LHCN-M2 (cell line): ENCODE measurements at places on chromosomes 2 and 18. TPM values are rescaled to one million over a fixed set of nuclear protein-coding genes. Genes with fewer than 3 reads are reported as not detected.

- no peak for DNase-seq
These were observed 39.3 kb upstream of the STPG4 start for GRCh38 chr2:47194410-47194809.

- no peak for DNase-seq
These were observed 119.6 kb downstream of the QPCT start for GRCh38 chr2:37464067-37464466.

DNA sequence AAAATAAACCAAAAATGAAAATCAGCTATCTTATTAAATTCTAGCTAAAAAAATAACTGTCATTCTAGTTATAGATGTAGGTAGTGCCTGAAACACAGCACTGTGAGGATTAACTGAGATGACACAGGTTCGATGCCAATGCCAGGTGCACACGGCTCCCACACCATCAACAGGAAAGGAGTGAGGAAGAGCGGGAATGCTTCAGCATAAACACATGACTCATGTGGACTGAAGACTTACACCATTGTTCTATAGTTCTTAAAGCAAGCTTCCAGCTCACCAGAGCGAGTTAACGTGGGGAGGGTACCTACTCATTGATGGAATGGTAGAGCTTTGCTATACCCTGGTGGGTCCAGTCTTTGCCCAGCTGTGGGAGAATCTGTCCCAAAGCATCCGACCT, 76.7 kb downstream of the EMILIN2 start:
- DNase-seq = no peak

Gene UGT1A7
- not detected in 2 replicates for total RNA-seq

DNA sequence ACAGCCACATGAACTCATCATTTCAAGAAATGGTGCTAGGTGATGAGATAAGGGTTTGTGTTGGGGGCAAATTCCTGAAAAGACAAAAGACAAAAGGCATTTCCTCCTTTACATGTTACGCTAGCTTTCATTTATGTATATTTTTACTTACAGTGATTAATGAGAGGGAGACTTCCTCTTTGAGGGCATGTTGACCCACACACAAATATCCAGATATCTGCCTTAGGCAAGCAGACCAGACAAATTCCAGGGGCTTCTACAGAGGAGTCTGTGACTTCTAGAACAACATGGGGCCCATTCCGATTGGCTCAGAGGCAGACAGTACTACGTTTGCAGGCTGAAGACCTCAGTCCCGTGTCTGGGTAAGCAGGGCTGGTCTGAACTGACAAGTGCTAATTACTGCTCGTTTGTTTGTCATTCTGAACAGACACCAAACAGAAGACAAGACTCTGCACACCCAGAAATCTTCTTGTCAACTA, 74.8 kb upstream of the ST6GAL2 start:
- no peak for DNase-seq

Gene PROM2
- total RNA-seq = 0.06 TPM in 2 replicates

GRCh38 chr2:10647441-10647840, 42.3 kb downstream of the NOL10 start:
- DNase-seq = no peak

DNA sequence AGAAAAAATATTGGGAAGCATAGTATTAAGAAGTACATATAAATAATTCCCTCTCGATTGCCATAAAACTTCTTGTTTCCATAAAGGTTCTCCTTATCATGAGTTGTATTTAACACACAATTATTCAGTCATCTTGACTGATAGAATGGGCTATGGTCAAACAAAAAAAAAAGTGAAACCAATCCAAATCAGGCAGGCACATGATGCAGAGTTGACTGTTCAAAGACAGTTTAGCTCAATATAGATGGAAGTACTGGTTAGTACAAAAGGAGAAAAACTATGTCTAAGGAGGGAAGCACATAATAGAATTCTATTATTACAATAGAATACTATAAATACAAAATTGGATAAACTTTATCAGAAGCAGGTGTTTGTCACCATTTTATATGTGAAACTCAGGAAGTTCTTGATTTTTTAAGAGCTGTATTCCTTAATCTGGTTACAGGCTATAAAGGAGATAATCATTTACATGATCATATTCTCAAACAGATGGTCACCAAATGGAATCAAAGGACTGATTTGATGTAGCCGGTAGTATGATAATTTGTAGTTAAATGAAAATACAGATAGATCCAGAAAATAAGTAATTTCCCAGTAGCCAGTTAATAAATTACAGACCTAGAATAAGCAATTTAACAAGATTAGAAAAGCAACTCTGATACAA, 18.2 kb upstream of the CALCRL start:
- no peak for DNase-seq

Gene TLX2
- 0.46 and 1.1 TPM in 2 replicates for total RNA-seq

DNA sequence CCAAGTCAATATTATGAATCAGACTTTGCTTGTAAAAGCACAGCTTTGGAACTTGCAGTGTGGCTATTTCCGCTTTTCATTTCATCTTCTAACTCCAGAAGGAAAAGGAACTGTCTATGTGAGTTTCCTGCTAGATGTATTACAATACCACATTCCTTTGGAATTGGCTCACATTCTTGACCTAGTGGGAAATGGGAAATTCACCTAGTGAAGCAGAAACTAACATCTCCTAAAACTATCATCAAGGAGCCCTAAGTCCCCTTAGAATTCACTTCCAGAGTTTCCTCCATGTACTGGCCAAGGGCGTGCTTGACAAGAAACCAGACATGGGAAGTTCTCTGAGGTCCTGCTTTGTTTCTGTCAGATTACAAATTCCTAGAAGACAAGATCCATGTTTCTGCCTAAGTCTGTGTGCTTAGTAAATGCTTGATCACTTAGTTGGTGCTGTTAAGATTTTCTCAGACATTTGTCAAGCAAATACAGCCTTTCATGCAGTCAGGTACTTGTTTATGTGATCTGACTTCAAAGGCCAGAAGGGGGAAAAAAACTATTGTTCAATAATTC, 275.7 kb upstream of the FN1 start:
- DNase-seq = peak; percentile 84

Gene DNER
- total RNA-seq = 2.8 and 3.5 TPM in 2 replicates

DNA sequence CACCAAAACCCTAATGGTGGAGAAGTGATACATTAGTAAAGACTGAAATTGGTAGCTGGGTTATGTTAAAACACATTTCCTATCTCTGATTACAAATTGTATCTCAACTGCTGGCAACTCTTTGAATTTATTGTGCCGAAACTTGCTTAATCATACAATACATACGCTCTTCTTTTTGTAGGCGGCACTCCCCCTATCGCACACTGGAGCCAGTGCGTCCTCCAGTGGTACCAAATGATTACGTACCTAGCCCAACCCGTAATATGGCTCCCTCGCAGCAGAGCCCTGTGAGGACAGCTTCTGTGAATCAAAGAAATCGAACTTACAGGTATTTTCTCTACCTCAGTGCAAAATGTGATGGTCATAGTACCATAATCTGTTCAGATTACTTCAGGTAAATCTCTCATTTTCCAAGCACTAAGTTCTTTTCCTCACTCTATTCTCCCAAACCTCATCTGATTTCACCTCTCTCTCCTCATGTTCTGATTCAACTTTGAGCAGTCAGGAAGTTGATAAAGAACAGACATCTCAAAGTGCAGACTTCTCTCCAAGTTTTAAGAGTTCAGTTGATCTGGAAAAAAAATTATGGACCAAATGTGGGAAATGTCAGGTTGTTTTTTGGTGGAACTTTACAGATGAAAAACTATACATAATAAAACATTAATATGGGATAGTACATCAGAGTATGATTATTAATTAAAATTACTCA, 66.5 kb downstream of the ABI2 start:
- no peak for DNase-seq

- peak; percentile 56 for DNase-seq
These were observed 153.0 kb downstream of the ZFP36L2 start for GRCh38 chr2:43073401-43073825.

- DNase-seq = peak; percentile 87
These were observed 80.2 kb downstream of the SLC8A1 start for GRCh38 chr2:40371525-40372282.

Gene CRYGD
- not detected in 2 replicates for total RNA-seq

DNA sequence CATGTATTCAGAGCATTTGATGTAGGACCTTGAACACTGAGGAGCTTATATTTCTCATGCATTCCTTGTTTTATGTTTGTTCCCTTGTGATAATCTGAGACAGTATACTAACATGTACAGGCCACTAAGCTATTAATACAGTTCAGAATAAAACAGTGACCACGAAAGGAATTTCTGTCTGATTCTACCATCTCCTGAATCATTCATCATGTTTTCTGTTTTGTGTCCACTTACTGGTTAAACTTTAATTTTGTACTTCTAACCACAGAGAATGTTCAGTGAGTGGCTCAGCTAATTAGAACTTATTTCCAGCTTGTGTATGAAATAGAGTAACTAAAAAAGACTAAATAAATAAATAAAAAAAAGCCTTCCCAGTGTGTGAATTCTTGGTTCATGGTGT, 110.4 kb downstream of the LRP1B start:
- DNase-seq = no peak

Gene CDCA7
- 14.1 and 16.3 TPM in 2 replicates for total RNA-seq

GRCh38 chr2:147789720-147790119, 55.1 kb upstream of the ACVR2A start:
- DNase-seq = no peak

Gene LINC00305
- total RNA-seq = not detected in 2 replicates

DNA sequence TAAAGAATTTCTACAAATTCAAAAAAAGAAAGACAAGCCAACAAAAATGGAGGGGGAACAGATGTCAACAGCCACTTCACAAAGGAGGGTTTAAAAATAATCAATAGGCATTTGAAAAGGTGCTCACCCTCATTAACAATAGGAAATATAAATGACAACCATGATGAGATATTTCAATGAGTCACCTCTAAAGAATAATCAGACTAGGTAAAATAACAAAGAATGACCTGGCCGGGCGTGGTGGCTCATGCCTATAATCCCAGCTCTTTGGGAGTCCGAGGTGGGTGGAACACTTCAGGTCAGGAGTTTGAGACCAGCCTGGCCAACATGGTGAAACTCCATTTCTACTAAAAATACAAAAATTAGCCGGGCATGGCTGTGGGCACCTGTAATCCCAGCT, 133.6 kb downstream of the KCNE4 start:
- no peak for DNase-seq

GRCh38 chr18:21004726-21005125, 106.9 kb downstream of the ROCK1 start:
- peak; percentile 96 for DNase-seq

GRCh38 chr2:119449521-119449920, 17.9 kb downstream of the TMEM37 start:
- no peak for DNase-seq

Gene SERPINB12
- total RNA-seq = 0.29 TPM in 1 of 2 replicates, not detected in the other

- DNase-seq = no peak
These were observed 47.4 kb downstream of the ZBTB7C start for GRCh38 chr18:48361801-48362200.

- DNase-seq = no peak
These were observed 613.2 kb downstream of the SLC4A3 start for GRCh38 chr2:220240641-220241040.

- DNase-seq = no peak
These were observed 109.8 kb downstream of the GALNT14 start for GRCh38 chr2:31028417-31028816.

- no peak for DNase-seq
These were observed 65.8 kb downstream of the RNF144A start for GRCh38 chr2:6982934-6983589.

- DNase-seq = peak; percentile 30
These were observed 143.3 kb downstream of the PDE1A start for GRCh38 chr2:182283512-182283911.

Gene G6PC2
- total RNA-seq = not detected in 2 replicates

Gene UBE2E3
- 181 and 197 TPM in 2 replicates for total RNA-seq

DNA sequence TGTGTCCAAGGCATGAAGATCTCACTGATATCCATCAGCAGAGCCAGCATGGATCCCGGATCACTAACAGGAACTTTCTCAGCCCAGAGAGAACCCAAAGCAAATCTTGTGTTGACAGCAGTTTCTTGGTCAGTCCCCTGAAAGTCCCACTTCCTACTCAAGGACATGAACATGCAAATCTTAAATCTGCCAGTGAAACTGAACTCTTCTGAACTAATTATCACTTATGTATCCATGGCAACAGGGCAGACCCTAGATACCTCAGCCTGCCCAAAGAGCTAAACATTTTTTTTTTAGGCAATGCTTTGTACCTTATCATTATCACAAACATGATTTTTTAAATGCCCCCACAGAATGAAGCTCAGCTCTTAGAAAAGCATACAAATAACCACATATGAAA, 127.8 kb upstream of the DDX18 start:
- no peak for DNase-seq

Gene POTEI
- total RNA-seq = not detected in 2 replicates

- no peak for DNase-seq
These were observed 182.6 kb upstream of the ACVR2A start for GRCh38 chr2:147662221-147662620.

GRCh38 chr18:24414349-24415003, 12.0 kb upstream of the IMPACT start:
- no peak for DNase-seq

- peak; percentile 41 for DNase-seq
These were observed 75.6 kb upstream of the MGAT5 start for GRCh38 chr2:134178138-134178877.

- DNase-seq = peak; percentile 95
These were observed 20.0 kb upstream of the RNF149 start for GRCh38 chr2:101328474-101329007.

GRCh38 chr2:152336119-152336853, 1.3 kb downstream of the FMNL2 start:
- peak; percentile 34 for DNase-seq

DNA sequence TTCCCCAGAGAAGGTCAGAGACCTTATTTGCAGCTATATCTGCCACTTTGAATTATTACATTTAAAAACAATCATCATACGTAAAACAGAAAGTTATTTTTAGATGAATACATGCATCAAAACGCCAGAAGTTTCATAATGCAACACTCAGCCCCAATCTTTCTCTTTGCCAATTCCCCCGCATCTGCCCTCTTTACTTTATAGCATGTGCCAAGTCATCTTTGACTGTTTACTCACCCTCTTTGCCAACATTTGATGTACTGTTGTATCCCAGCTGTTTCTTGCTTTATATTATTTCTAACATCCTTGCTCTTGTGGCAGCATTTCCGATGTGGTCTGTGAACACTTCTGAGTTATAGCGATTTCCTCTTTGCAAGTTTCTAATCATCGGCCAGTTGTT, 86.2 kb downstream of the CRIM1 start:
- DNase-seq = peak; percentile 92

- DNase-seq = no peak
These were observed 3.3 kb downstream of the CLUL1 start for GRCh38 chr18:600107-600506.

DNA sequence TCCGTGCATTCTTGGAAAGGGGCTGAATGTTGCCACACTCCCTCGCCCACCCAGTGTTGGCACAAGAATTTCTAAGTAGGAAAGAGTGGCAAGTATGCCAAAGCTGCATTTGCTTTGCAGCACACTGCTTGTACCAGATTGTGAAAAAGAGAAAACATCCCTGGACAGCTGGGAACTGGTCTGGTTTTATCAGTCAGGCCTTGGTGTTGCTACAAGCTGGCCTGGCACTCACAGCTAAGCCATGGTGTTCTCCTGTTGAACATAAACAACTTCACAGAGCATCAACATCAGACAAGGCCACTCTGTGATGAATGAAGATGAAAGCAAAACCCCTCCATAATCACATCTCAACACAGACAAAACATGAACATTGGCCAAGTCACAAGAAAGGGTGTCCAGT, 4.2 kb upstream of the TRABD2A start:
- DNase-seq = no peak

GRCh38 chr2:64750001-64750816, 96.5 kb upstream of the SERTAD2 start:
- DNase-seq = peak; percentile 51

Gene ZFP36L2
- 8.3 and 9.4 TPM in 2 replicates for total RNA-seq

Gene PSD4
- total RNA-seq = 1.0 and 1.5 TPM in 2 replicates

- DNase-seq = no peak
These were observed 517.7 kb upstream of the MYT1L start for GRCh38 chr2:2848621-2849333.

- no peak for DNase-seq
These were observed 10.3 kb upstream of the AGXT start for GRCh38 chr2:240858321-240858720.
